ENCODE measurements at places on chromosomes 7 and 10.

GRCh38 chr10:124092250-124092859 is 1.0 kb downstream of the CHST15 start:
- DNase-seq = no peak

DNA sequence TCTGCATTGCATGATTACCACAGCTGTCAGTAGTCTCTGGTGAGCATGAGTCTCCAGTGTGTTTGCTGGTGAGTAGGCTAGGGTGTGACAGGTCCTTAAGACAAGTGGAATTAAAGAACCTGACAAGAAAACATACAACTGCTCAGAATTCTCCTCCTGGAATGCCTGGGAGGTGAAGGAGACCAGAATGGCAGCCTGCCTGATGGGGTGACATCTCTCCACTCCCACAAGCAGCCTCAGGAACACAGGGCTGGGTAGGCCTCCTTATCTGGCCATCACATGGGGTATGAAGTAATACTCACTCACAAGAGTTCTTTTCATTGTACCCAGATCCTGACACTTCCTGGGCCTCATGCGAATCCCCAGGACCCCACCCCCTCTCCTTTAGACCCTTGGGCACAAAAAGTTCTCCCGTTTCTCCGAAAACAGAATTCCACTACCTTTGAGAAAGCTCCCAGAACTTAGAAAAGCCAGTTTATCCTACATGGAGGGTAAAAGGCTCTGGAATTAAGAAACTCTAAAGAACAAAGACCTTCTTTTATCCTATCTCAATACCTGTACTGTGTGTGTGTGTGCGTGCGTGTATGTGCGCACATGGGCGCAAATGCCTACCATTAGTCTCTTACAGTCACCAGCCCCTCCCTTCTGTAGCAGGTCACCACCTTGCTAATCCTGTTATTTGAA is 33.4 kb upstream of the C1GALT1 start:
- no peak for DNase-seq

DNA sequence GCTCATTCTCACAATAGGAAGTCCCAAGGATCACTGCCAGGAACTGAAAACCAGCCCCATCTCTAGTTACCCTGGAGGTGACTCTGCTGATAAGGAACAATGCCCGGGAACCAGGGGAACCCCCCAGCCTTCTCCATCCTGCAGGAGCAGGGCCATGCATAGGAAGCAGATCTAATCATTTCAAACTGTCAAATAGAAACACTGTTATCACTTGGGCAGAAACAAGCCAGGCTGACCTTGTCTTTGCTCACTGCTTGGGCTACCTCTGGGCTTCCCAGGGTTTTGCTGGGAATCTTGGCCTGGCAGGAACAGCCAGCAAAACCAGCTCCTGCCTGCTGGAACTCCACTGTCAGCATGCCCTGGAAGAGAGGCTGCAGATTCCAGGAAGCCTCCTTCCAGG is 114.1 kb downstream of the RNF216 start:
- DNase-seq = no peak

- no peak for DNase-seq
Measured at GRCh38 chr10:34702982-34703381, 112.1 kb downstream of the PARD3 start.

GRCh38 chr10:6719561-6719960 is 139.5 kb upstream of the PRKCQ start:
- no peak for DNase-seq

DNA sequence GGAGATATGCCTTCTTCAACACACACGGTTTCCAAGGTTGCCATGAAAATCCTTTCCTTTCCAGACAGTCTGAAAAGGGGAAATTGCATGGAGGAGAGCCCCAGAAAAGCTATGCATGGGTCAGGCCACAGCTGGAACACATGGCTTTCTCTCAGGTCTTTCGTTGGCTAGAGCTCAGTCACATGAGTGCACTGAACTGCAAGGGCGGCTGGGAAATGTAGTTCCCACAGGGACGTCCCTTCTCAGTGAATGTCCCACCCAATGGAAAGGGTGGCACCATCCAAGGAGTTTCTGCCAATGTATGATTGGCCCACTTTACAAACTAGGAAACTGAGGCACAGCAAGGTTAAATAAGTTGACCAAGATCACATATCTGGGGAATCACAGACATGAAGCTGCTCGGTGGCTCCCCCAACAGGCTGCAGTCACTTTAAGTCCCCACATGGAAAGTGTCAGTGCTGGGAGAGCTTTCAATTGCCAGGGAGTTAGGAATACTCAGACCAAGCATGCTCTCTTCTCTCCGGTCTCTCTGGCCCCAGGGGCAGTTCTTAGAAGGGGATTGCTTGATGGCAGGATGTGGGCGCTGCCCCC is 571.3 kb downstream of the GLRX3 start:
- DNase-seq = no peak

- no peak for DNase-seq
Measured at GRCh38 chr10:91167406-91167805, 53.1 kb upstream of the PCGF5 start.

Measured in central memory CD4-positive, alpha-beta T cell (primary cell).